ENCODE measurements at places on chromosomes 12 and 14.
A peak's percentile ranks its signal among the peaks of the same experiment; 100 is the strongest.

- DNase-seq: peak; percentile 21
These were observed 545.1 kb upstream of the ATP2B1 start for GRCh38 chr12:90253674-90254181.

- no peak for DNase-seq
These were observed 40.8 kb downstream of the GPR65 start for GRCh38 chr14:88045705-88046104.

- no peak for DNase-seq
These were observed 587 bp upstream of the C12orf75 start for GRCh38 chr12:105329926-105330282.

GRCh38 chr12:96387981-96388380 lies 12.3 kb downstream of the CDK17 start:
- no peak for DNase-seq

GRCh38 chr12:78820946-78821345 lies 43.6 kb upstream of the SYT1 start:
- no peak for DNase-seq

GRCh38 chr12:52630008-52630500 lies 11.7 kb upstream of the KRT73 start:
- no peak for DNase-seq

DNA sequence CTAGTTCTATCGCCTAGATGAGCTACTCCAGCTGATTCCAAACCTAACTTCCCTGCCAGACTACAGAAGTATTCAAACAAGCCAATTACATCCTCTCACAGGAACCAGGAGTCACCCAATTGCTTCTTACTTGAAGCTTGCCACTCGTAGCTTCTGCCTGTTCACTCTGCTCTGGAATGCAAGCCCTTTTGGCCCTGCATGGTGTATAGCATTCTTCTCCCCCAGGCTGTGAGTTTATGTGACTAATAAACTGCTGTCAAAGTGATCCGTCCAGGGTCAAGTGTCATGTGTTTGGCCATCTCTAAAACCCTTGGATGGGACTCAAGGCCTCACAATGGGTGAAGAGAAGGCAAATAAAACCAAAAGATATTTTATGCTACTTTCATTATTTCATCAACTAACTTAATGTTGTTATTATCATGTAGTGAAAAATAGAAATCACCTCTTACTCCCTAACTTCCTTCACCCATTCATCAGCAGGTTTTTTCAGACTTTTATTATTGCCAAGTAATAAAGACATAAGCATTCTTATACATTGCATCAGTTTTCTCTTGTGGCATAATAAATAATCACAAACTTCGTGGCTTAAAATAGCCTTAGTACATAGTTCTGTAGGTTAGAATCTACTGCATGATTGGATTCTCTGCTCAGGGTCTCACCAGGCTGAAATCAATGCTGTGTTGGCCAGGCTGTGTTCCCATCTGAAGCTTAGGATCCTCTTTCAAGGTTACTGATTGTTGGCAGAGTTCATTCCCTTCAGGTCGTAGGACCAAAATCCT lies 1981.7 kb upstream of the FLRT2 start:
- no peak for DNase-seq

- DNase-seq: no peak
These were observed 23.2 kb downstream of the PRKCH start for GRCh38 chr14:61344437-61345150.

DNA sequence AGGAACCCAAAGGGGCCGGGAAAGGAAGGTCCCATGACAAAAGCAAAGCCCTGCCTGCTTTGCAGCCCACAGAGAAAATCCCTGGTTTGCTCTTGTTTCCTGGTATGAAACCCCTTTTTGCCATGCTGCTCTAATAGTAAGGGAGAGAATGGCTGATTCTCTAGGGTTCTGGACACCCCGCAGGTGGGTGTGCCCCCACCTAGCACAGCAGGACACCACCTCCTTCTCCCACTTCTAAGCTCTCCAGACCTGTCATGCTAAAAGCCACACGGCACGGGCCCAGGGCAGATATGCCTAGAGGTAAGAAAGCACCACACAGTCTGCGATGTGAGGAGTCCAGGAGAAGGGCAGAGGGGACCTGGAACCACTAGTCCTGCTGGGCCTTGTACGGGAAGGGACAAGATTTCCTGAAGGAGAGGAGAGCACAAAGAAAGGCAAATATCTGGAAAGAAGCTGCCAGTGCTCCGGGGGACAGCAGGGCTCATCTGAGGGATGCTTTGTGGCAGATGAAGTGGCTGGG lies 113.3 kb downstream of the BCL11B start:
- DNase-seq: no peak

- no peak for DNase-seq
These were observed 10.0 kb upstream of the TNS2 start for GRCh38 chr12:53039851-53040250.

GRCh38 chr12:91040096-91040755 lies 17.6 kb downstream of the KERA start:
- no peak for DNase-seq

DNA sequence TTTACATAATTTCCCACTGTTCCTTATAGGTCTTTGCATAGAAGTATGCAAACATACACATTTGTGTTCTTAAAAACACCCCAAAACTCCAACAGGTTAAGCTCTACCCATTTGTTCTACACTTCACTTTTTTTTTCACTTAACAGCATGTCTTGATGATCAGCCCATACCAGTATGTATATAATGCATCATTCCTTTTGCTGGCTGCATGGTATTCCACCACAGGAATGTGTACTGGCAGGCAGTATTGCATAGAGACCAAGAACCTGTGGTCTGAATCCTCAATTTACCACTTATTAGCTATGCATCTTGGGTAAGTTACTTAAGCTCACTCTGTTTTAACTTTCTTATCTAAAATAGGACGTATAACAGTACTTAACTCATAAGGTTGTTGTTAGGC lies 65.5 kb downstream of the SAMD4A start:
- no peak for DNase-seq

GRCh38 chr12:49661191-49661590 lies 37.8 kb downstream of the PRPF40B start:
- no peak for DNase-seq

GRCh38 chr12:131218026-131218922 lies 264.6 kb downstream of the ADGRD1 start:
- DNase-seq: no peak

DNA sequence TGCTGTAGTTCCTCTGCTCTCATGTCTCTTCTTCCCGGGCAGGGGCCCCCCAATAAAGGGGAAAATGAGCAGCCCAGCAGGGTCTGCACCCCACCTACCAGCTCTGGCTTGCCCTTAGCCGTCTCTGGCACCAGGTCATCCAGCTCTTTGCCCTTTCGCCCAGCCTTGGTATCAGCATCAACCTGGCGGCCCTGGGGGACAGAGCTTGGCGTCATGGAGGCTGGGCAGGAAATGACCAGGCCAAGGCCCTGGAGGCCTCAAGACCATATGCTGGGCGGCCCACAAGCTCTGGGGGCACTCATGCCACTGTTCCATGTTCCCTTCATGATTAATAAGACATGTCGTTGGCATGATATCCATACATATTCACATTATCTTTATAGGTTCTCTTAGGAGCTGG lies 14.7 kb downstream of the MYL6 start:
- DNase-seq: no peak

DNA sequence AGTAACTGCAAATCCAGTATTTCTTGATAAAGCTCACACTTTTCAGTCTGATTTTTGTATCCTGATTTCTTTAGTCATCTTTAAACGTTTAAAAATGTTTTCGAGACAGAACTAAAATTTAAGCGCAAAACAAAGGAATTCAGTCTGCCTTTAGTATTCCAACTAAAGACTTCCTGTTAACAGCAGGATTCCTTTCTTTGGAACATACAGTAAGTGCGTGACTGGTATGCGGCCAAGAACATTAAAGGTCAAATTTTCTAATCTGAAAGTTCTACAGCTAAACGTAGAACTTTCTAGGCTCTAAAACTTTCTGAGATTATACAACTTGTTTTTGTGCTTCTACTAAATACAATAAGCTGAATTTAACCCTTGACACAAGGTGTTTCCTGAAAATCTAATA lies 9.9 kb downstream of the SAV1 start:
- DNase-seq: no peak

DNA sequence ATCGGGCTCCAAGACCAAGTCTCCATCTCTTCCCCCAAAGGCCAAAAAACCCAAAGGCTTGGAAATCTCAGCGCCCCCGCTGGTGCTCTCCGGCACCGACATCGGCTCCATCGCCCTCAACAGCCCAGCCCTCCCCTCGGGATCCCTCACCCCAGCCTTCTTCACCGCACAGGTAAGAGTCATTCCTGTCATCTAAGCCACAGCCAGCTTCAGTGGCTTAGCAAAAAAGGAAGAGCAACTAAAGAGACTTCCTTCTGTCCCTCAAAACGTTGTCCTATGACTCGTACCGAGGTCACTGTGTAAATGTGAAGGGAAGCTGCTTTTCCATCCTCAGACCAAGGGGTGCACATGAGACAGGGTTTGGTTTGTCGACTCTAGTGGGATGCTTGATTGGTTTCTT lies 53.4 kb downstream of the ELK3 start:
- no peak for DNase-seq

GRCh38 chr14:99871771-99872170 lies 78.6 kb downstream of the EML1 start:
- no peak for DNase-seq

GRCh38 chr12:107612508-107612907 lies 73.1 kb upstream of the PWP1 start:
- no peak for DNase-seq

GRCh38 chr12:104063712-104064030 lies 660 bp upstream of the HCFC2 start:
- peak; percentile 60 for DNase-seq

GRCh38 chr12:81758421-81759189 lies 545 bp downstream of the PPFIA2 start:
- DNase-seq: no peak

DNA sequence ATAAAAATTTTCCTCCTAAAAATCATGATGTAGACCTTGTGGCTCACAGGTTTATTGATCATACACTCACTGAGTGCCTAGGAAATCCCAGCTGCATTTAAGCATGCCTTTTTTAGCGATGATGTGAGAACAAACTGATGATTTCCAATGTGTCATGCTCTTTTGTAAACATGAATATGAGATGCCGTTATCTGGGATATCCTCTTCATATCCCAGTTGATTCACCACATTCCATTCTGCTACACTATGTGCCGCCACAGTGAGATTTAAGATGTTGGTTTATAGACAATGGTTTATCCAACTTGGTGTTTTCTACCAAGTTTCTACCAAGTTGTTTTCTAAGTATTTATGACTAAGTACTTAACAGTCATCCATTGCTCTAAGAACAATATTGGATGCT lies 5.2 kb downstream of the OR4E1 start:
- DNase-seq: no peak

GRCh38 chr14:85342858-85343607 lies 186.9 kb upstream of the FLRT2 start:
- DNase-seq: no peak

DNA sequence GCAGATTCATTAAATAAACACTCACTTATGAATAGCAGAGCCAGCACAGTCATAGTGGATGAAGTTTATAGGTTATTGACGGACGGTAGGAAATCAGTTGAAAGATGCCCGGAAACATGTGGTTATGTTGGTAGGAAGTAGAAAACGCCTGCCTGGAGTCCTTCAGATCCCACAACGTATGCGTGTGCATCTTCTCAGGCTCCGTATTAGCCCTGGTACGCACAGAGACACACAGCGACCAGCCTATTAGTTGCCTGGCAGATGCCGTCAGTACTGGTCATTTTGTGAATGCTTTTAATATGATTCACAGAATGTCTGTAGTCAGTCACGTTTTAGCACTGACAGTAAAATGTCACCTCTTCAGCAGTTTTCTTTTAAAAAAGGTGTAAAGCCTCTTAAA lies 196.4 kb downstream of the RGS6 start:
- DNase-seq: no peak

DNA sequence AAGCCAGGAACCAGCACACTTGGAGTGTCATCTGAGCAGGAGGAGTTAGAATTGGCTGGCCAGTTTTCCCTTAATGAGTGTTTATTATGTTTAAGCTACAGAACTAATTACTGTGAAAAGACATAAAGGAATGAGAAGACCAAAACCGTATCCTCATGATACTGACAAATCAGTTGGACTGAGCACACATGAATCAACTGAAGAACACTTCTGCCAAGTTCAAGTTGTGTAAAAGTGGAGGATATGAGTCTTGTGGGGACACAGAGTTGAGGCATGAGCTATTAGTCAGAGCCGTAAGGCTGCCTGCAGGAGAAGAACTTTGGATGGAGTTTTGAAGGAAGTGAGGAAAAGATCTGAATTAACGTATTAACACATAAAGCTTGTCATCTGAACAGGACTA lies 43.1 kb downstream of the HMGA2 start:
- DNase-seq: no peak

DNA sequence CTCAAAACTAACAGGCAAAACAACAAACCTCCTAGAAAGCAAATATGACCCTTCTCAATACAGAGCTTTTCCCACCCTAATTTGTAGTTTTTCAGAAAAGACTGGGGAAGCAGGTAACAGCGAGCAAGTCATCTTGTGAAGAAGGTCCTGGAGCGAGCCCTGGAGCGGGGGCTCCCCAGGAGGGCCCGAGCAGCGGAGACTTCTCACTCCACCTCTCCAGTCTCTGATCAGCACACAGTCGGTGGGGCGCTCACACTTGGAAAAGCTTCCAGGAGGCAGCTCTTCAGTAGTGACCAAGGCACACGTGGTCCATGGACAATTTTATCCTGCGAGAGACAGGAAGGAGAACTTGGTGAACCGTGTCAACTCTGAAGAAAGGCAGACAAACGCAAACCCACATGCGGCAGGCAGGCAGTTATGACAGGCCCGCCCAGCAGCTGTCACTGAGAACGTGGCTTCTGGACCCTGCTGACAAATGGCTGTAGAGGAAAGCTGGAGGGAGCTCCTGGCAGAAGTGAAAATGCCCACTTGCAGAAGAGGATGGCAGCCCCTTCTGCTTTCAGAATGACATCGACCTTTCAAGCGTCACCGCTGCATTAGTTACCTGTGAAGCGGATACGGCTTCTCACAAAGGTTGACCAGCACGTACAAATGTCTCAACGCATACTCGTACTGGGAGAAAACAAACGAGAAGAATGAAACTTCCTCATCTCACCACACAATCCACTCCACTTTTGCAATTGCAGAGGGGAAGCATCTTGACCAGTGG lies 44.2 kb downstream of the LGMN start:
- no peak for DNase-seq

DNA sequence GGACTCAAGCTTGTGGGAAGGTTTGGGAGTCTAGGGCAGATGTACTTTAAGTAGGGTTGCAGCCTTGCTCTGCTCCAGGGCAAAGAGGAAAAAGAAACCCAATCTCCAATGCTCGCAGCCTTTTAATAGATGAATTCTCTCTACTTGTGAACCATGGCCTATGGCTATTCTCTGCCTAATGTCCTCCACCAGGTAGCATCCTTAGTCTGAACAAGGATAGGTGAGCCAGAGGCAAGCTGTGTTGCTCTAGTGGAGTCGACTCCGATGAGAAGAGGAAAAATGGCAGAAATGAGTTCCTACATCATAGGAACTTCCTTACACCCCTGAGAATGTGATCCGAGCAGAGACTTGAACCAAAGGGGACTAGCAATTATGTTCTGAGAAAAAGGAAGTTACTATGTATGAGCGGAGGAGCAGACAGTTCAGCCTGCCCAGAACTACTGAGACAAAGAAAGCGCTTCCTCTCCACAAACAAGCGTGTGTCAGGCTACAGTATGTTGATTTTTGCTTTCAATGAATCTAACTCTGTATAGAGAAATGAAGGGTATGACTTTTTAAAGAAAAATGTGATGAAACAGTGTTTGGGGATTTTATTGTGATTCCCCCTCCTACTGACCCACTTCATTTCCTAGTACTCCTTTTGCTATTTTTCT lies 153.6 kb upstream of the ARID2 start:
- DNase-seq: peak; percentile 76

Measured in OCI-M1 (cell line).